ENCODE measurements at places on chromosomes 4 and X.

DNA sequence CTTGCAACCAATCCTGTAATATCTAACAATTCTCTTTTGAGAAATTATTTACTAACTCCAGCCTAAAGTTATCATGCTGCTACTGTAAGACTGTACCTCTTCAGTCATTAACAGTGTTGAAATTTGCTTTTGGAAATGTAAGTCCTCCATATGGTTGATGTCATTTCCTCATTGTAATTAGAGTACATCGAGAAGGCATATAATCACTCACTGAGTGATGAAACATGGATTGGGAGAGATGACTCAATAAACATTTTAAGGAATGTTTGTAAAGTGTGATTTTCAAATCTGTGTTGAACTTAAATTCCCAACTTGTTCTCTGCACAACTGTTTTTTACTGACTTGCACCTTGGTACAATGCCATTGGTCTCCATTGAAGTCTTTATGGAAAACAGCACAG, 61.2 kb downstream of the HMGB2 start:
- DNase-seq, result no peak

GRCh38 chrX:9995855-9996339, 28.7 kb downstream of the CLDN34 start:
- peak; percentile 34 for DNase-seq

DNA sequence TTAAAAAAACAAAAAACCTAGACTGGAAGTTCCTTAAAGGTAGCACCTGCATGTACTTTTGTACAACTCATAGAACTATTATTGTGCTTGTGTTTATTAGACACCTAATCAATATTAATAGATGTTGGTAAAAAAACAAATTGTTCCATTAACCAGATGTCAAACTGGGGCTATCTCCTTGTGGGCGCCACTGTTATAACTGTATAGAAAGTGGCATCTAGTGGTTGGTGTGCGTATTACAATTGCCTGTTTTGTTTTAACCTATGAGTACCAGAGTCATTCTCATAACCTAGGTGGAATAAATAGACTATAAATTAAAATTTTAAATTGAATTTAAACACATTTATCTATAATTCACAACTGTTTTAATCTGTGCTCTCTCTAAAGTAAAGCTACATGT, 97.4 kb downstream of the COL4A5 start:
- no peak for DNase-seq

DNA sequence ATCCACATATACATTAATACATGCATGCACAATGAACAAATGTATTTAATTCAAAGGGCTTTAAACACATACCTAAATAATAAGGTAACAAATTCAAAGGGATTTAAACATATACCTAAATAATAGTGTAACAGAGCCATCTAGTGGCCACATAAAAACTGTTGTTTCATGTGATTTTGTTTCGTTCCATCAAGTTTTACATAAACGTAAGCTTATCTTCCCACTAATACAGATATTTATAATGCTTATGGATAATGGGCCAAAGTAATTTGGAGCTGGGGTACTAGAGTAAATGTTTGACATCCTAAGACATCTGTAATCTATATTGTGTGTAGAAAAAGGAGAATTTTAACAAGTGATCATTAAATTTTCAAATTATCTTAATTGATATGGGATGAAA, 82.3 kb downstream of the PRSS12 start:
- no peak for DNase-seq

- no peak for DNase-seq
Observed at GRCh38 chrX:147738265-147738664, 173.5 kb upstream of the FMR1 start.

- peak; percentile 21 for DNase-seq
Observed at GRCh38 chr4:3201718-3202702, 46.9 kb upstream of the MSANTD1 start.

DNA sequence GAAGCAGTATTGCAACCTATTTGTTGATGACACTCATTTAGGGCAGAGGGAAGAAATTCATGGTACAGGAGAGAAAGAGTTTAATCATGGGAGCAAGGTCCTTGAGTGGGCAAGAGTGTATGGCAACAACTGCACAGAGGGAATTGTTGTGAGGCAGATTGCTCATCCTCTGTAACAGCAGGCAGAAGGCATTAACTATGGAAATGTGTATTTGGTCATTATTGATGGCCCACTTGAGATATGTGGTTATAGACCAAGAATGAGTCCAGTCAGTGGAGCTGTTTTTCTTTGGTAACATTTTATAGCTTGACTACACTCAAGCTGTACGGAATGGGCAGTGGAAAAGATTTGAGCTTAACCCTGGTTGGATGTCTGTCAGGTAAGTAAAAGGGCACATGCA, 15.9 kb downstream of the PLRG1 start:
- DNase-seq, result no peak

DNA sequence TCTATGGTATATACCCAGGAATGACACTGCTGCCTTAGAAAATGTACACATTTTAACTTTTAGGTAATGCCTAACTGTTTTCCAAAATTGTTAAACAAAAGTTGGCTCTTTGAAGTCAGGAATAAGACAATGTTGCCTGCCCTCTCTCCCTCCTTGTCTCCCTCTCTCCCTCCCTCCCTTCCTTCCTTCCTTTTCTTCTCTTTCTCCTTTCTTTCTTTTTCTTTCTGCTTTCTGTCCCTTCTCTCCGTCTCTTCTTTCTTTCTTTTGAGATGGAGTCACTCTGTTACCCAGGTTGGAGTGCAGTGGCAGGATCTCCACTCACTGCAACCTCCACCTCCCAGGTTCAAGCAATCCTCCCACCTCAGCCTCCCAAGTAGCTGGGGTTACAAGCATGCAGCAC, 4.6 kb upstream of the TMA16 start:
- DNase-seq, result no peak

DNA sequence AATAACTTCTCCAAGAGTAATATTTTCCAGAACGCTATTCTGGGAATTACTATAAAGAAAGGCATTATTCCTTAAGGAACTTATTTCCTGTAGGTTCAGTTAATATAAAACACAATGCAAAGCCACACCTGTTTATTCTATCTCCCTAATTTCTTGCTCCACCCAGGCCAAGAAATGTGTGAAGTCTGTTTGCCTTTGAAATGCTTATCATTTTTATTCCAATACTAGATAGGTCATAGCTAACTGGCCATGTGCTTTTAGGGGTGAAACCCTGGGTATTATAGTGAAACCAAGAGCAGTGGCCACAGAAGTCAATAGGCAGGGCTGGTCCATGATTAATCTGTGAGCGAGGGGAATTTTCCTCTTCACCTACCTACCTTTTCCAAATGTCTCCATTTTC, 14.8 kb downstream of the CXCL3 start:
- DNase-seq, result no peak

GRCh38 chrX:20011608-20012007, 20.7 kb upstream of the BCLAF3 start:
- no peak for DNase-seq

- no peak for DNase-seq
Observed at GRCh38 chr4:3346146-3346545, 53.3 kb downstream of the RGS12 start.

DNA sequence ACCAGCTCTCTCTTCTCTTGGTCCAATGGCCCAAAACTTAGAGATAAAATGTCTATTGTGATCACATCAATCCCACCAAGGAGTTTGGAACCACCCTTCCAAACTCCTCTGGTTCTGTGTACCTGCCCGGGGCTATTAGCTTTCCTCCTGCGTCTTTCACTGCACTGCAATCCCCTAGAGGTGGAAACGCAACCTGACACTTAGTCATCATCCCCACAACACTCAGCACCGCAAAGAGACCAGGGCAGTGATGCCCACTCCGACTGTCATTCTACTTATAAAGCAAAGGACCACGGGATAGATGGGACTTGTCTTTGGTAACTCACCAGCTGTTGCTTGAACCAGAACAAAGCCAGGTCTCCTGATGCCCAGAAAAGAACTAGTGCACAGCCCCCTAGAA, 22.0 kb downstream of the AFAP1 start:
- no peak for DNase-seq
